ENCODE measurements at places on chromosomes 4 and X.

- peak; percentile 77 for DNase-seq
These were observed at the start of gene TMA16 for GRCh38 chr4:163494360-163495241. TMA16 (plus strand) TSS chr4:163494690; CDS start chr4:163494802, 112 bp downstream.

- DNase-seq, result peak; percentile 68
These were observed 1.4 kb downstream of the CXXC4 start for GRCh38 chr4:104493081-104493831.

DNA sequence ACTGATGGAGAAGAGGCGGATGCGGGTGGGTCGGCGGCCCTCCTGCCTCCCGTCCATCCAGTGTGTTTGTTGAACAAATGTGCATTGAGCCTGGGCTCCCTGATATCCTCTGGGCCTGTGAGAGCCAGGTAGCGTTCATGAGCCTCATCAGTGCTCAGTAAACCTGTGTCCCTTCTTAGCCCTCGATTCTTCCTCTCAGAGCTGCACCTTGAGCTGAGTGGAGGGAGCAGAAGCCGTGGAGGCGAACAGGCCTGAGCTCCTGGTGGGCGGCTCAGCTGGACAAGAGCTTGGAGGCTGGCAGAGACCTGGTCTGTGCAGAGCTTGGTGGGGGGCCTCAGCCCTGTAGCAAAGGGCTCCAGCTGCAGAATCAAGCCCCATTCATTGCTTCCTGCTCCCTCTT is 112.1 kb downstream of the SORCS2 start:
- no peak for DNase-seq

DNA sequence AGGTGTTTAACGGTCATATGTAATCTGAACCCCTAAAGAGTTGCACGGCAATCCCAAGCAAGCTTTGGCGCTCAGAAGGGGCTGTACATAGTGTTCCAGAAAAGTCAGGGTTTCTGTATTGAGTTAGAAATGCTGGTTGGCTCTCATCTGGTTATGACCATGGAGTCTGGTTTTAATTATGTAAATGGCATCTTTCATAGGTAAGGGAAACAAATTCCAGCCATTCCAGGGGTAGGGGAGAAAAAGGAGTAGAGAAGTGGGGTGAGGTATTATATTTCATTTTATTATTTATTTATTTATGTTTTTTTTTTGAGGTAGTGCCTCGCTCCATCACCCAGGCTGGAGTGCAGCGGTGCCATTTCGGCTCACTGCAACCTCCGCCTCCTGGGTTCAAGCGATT is 15.9 kb downstream of the KLF3 start:
- DNase-seq, result no peak

DNA sequence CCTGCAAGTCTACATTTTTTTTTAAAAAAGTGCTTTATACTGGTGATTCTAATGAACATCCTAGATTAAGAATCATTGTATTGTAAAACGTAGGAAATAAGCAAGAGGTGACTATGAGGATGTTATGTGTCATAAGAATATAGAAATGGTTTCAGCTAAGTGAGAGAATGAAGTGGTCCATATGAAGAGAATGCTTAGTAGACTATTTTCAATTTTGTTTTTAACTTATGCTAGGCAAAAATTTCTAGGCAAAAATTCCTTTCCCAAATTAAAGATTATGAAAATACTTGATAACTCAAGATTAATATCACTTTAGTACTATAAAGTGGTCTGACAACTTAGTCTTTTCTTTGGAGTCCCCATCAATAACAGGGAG is 825 bp downstream of the DYNLT3 start:
- DNase-seq, result no peak

DNA sequence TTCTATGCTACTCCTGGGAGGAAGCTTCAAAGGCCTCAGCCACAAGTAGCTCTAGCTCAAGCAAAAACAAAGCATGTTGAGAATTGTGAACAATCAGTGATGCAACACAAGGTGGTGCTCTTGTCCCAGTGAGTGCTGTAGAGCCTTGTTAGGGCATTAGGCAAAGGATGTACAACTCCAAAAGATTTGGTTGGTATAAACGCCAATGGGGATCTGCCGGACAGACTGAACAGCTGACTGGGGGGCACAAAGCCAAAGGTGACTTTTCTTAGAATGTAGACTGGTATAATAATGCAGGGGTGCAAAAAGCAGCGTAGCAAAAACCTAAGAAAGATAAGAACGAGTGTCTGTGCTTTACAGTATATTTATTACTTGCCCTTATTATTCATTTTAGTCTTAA is 62.6 kb upstream of the ALB start:
- DNase-seq, result peak; percentile 90

GRCh38 chrX:16855363-16856075 is 14.6 kb downstream of the RBBP7 start:
- DNase-seq, result no peak

DNA sequence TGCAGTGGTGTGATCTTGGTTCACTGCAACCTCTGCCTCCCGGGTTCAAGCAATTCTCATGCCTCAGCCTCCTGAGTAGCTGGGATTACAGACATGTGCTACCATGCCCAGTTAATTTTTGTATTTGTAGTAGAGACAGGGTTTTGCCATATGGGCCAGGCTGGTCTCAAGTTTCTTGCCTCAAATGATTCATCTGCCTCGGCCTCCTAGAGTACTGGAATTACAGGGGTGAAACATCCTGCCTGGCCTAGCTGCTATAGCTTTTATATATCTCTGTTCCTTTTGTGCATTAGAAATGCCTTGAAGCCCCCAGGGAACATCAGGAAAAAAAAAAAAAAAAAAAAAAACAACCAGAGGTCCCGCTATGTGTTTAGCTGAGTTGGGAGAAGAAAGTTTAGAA is 34.8 kb downstream of the UBE2K start:
- DNase-seq, result no peak

DNA sequence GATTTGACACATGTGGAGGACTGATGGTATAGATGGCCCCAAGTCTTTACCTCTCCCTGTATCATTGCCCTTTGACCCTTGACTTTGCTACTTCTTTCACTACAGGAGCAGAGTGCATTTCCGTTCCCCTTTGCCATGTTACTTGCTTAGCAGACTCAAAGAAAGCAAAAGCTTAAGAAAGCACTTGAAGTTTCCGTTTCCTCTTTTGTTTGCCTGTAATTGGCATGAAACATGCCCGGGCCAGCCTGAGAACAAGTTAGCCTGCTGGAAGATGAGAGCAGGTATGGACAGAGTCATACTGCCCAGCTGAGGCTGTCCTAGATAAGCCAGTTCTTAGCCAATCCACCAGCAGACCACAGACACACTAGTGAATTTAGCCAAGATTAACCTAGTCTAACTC is 206.0 kb downstream of the BCOR start:
- no peak for DNase-seq

DNA sequence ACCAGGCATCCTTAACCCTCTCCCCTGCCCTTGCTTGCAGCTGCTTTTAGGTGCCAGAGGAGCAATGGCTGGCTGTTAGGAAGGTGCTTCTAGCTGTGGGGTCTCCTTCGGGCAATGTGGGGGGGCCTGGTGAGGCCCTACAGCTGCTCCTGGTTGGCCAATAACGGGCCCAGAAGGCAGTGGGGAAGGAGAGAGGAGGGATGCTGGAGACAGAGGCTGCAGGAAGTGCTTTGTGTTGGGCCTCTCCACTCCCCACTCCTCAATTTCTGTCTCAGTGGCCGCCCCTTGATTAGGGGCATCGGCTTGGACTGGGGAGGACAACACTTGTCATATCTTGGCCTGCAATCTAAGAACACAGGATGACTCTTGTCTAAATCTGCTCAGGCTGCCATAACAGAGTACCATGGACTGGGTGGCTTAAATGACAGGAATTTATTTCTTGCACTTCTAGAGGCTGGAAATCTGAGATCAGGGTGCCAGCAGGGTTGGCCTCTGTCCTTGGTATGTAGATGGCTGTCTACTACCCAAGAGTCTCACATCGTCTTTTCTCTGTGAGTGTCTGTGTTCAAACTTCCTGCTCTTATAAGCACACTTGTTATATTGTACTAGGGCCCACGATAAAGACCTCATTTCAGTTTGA is 374.3 kb downstream of the MID1IP1 start:
- DNase-seq, result no peak
